ENCODE measurements at places on chromosomes 6 and 20.

DNA sequence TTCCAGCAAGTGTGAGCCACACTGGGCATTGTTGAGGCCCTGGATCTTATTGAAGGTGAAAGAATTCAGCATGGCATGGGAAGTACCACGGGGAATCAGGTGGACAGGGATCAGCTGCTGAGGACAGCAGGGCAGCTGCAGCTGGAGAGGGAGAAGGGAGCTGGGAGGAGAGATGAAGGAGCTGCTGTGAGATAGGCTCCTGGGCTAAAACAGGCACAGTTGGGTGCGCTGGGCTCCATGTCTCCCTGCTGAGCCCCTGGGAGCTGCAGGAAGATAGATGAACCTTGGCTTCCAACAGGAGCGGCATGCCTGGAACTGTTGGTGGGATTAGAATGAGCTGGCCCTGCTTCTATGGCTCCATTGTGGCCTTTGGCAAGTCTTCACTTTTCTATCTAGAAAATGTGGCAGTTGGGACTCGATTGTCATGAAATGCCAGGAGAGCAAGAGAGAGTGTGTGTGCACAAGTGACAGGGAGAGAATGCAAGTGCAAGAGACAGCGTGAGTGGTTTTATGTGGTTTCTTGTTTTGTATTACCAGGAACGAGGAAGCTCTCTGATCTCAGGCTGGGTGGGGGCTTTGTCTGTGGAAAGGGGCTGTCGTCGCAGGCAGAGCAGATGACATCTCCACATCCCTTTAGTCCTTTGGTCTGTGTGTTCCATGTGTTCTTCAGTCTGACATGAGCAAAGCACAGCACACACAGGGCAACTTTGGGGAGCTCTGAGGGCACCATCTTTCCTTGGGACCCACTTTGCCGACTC is 20.4 kb downstream of the SNPH start:
- no peak for DNase-seq

DNA sequence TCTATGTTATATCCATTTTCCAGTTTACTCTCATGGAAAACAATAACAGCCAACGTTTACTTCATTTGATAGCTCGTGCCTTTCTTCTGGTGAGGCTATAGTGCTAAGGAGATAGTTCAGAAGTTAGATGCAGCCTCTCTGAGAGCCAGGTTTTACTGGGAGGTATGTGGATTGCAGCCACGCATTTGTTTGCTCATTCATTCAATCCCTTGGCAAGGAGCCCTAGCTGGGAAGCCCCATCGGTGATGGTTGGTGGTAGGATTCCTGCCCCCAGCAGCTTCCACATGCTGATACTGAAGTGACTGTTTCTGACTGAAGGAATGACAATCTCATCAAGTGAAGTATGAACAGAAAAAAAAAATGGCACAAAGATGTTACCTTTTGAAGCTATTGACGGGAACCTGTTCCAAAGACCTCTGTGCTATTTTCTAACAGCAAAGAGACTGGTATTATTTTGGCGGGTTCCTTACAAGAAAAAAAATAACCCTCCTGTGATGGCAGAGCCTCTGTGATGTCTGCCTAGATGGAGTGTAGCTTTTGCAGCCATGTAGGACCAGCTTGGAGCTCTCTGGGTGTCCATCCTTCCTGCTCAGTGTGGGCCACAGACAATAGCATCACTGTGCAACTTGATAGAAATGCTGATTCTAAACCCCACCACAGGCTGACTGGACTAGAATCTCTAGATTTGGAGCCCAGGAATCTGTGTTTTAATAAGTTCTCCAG is 30.6 kb downstream of the SNAP25 start:
- no peak for DNase-seq

GRCh38 chr20:59789686-59790085 is 143.8 kb downstream of the SYCP2 start:
- no peak for DNase-seq

GRCh38 chr20:63116412-63117106 is 99.4 kb downstream of the YTHDF1 start:
- DNase-seq: no peak

DNA sequence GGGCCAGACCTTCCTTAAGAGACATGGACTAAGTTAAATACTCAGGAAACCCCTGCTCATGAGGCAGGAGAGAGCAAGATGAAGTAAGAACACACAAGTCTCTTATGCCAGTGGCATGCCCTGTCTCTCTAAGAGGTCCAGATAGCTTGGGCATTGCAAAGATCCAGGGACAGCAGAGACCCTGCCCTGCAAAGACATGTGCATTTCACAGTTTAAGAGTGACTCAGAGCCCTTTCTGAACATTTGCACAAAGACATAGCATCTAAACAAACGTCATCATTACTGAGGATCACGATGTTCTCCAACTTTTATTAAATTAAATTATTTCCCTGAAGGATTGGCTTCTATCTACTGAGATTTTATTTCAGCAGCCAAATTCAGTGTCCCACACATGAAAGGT is 230.5 kb upstream of the RIN2 start:
- no peak for DNase-seq

DNA sequence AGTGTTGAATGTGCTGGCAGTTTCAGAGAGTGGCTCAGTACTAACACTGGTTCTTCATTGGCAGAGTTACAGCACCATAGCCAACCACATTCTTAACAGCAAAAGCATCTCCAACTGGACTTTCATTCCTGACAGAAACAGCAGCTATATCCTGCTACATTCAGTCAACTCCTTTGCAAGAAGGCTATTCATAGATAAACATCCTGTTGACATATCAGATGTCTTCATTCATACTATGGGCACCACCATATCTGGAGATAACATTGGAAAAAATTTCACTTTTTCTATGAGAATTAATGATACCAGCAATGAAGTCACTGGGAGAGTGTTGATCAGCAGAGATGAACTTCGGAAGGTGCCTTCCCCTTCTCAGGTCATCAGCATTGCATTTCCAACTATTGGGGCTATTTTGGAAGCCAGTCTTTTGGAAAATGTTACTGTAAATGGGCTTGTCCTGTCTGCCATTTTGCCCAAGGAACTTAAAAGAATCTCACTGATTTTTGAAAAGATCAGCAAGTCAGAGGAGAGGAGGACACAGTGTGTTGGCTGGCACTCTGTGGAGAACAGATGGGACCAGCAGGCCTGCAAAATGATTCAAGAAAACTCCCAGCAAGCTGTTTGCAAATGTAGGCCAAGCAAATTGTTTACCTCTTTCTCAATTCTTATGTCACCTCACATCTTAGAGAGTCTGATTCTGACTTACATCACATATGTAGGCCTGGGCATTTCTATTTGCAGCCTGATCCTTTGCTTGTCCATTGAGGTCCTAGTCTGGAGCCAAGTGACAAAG is 17.0 kb upstream of the ADGRF4 start:
- DNase-seq: no peak

DNA sequence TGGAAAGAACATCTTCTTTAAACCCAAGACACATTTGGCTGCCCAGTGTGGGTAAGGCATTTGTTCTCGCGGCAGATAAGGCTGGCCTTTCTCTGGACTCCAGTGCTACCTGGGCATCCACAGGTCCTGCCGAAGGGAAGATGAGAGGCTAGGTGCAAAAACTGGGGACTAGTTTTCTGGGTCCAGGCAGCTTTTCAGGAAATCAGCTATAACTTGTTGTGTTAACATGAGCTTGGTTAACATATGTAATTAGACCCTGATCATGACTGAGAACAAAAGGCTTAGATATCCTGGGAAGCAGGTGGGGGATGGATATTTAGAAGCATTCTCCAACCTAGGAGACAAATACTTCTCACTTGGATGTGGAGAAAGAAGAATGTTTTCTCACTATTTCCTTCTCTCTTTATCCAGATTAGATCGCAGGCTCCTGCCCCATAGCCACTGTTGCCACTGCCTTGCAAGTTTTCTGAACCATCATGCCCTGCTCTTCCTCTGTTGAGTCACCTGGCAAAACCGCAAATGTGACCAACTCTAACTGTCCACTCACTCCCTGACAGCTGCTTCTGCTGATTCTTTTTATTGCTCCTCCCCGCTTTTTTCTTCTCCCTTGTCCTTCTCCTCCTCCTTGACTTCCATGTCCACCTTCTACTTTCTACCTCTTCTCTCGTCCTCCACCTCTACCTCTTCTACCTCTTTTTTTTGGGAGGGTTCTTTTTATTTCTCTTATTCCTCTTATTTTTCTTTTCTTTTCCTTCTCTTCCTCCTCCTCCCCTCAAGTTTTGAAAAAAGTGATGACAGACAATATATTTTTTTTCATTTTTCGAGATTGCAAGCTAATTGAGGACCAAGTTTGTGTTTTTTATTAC is 258.1 kb downstream of the UTRN start:
- DNase-seq: no peak

- DNase-seq: no peak
These were observed 115.8 kb downstream of the FOXO3 start for GRCh38 chr6:108676555-108676954.

DNA sequence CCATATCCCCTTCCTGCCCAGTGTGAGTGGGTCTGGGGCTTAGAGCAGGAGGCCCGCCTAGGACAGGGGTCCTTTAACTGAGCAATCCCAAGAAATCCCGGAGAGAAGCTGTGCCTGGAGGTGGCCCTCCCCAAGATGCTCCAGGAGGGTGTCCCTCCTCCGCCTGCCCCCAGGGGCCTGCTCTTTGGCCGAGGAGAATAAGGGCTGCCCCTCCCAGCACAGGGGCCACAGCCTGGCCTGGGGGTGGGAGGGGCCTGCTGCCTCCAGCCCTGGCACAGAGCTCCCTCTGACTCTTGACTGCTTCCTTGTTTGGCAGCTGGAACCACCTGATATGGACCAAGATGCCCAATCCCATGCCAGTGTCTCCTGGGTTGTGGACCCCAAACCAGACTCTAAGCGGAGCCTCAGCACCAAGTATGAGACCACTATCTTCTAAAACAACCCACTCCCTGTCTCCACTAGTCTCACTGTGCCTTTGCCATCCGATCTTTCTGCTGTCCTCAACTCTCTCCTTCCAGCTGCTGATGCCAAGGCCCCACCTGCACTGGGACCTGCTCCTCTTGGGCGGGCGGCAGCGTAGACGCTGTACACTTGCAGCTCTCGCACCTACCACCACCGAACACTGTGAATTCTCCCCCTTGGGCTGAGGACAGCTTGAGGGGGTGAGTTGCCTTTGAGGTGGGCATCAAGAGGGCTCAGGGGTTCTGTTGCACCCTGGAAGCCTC is 54.3 kb downstream of the TCP11 start:
- no peak for DNase-seq

GRCh38 chr6:166629628-166630027 is 2.6 kb upstream of the RPS6KA2 start:
- no peak for DNase-seq

DNA sequence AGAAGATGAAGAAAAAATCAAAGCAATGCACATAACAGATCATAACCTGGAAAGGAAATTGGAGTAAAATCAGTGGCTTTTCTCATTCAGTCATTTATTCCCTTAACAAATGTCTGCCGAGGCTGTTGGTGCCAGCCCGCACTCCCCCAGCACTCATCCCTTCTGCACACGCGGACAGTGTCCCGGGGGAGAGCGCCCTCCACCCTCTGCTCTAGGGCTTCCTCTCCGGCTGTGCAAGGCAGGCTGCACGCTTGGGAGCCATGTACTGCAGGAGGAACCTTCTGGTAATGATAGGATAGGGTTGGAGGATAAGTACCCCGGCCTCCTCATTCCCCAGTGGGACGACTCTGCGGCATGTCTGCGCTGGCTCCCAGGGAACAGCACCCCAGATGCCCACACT is 134.5 kb downstream of the PAX1 start:
- no peak for DNase-seq

DNA sequence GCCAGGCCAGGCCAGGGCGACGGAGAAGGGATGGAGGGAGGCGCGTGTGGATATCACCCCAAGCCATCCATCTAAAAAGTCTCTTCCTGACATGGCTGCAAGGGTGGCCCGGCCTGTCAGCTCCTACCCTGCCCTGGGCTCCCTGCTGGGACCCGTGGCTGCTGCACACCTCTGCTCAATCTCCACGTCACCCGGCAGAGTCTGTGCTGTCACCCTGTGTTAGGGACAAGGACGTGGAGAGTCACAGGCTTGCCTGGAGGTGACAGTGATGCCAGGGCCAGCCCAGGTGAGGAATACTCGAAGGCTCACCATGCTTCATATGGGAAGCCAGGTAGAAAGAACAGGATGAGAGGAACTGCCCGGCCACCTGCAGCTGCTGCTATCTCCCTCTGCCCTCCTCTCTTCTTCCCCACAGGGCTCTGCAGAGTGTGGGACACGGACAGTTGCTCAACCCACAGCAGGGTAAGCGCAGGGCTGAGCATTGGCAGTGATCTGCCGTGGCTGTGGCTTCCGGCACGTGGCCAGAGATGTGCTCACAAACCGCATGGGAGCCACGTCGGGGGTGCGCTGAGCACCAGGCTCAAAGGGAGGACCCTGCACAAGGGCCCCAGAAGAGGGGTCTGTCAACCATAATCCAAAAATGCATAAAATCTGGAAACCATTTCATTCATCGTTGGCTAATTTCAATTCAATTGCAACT is 214.3 kb downstream of the DLL1 start:
- no peak for DNase-seq

DNA sequence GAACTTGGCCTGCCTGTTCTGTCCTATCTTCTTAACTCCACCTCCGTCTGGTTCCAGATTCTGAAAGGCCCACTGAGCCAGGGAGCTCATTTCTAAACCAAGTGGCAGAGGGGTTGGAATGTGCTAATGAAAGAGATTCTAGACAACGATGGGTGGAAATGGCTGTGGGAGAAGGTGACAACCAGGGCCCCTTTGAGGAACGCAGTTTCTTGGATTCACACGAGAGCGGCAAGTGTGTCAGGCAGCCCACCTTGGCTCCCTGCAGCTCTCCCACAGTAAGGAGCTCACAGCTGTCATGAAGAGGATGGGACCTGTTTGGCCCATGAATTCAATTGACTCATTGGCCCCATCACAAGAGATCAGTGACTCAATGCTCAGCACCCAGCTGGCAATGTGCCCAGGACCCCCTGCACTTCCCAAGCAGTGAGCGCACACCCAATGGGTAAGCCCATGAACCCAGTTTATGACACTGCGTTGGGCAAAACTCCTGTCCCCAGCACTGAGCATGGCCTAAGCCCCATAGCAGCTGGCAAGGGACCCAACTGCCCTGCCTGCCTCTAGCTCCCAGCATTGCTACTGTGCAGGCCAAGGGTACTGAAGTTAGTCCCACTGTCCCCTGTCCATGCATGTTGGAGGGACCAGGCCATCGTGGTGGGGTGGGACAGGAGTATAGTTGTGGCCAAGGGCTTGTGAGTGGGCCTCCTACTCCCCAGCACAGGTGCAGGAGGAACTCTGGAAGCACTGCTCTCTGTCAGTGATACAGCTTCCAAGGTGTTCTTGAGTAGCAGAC is 16.4 kb downstream of the MRPS18A start:
- DNase-seq: no peak

DNA sequence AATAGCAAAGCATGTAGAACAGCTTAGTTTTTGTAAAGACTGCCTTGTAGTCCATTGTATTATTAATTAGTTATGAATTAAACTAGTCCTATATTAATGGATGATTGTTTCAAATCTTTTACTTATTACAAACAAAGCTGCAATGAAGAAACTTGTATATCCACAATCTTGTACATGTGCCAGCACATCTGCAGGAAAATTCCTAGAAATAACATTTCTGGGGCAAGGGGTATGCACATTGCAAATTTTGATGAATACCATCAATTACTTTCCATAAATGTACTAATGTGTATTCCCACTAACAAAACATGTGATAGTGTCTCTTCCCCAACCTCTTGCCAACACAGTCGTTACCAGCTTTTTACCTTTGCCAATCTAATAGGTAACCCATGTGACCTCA is 73.6 kb upstream of the AKAP12 start:
- no peak for DNase-seq

- no peak for DNase-seq
These were observed 349.9 kb downstream of the THBS2 start for GRCh38 chr6:168903613-168904345.

GRCh38 chr20:4946986-4947385 is 54.3 kb downstream of the SLC23A2 start:
- DNase-seq: no peak
